ENCODE measurements at places on chromosomes 7 and 10.

GRCh38 chr7:5594616-5595544 lies 171.2 kb upstream of the TNRC18 start:
- no peak for DNase-seq

DNA sequence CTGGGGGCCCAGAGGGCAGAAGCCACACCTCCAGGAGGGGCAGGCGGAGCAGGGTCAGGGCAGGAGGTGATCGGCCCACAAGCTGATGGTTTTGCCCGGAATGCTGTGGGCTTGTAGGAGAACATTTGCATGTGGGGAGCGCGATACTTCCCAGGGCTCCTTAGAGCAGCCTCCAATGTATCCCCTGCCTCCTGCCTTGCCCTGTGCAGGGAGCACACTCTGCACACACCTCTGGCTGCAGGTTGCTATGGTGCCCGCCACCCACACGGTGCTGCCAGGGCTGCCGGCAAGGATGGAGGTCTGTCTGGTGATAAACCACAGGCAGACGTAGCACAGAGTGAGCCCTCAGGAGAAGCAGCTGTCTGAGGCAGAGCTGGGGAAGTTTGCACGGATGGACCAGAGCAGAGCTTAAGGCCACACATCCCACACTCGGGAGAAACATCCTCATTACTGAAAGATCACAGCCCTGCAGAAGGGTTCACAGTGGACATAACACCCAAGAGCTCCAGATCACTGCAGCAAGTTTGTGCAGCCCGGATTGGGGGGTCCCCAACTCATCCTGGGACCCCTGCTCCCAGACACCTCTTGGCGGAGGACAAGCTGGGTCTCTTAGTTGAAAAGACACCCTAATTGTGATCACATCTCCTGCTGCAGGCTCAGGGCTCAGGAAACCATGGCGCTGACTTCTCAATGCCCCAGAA lies 41.8 kb downstream of the VIPR2 start:
- no peak for DNase-seq

DNA sequence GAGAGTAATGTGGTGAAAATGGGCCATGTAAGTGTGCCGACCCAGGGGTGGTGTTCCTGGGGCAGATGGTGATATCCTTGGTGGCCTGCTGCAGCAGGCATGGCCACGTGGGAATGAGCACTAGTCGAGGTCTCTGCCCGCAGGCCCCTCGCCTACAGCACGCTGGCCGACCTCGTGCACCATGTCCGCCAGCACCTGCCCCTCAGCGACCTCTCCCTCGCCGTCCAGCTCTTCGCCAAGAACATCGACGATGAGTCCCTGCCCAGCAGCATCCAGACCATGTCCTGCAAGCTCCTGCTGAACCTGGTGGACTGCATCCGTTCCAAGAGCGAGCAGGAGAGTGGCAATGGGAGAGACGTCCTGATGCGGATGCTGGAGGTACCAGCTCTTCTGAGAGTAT lies 30.3 kb downstream of the TRRAP start:
- no peak for DNase-seq

DNA sequence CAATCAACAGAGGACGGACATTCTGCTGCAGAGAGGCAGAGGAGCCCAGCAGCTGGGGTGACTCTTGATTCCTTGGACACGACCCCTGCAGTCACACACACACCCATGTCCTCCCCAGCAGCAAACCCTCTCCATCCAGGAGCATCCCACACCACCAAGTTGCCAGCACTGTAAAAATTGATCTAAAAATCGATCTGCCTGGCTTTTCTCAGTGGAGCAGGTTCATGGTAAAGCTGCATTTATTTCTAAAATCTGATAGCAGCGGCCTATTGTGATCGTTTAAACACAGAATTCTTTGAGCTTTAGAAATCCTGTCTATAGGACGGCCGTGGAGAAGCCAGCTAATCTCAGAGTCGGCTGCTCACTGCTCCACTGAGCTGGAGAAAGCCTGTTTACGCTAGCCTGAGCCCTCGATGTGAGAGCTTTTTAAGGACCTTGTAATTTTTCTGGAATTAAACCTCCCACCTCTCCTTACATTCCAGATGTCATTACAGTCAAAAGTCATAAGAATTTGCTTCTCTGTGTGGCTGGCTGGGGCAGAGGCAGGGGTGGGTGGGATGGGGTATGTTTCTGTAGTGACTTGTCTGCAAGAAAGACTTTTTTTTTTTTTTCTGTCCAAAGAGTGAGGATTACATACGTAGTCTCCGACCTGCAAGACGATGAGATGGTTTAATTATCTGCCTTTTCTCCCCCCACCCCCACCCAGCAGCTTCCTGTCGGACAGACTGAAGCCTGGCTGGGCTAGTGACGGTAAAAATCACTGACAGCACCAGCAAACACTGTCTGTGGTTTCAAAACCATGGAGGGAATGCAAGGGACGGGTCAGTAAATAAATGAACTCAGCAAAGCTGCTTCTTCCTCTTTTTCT lies 31.6 kb downstream of the TRIM8 start:
- no peak for DNase-seq

DNA sequence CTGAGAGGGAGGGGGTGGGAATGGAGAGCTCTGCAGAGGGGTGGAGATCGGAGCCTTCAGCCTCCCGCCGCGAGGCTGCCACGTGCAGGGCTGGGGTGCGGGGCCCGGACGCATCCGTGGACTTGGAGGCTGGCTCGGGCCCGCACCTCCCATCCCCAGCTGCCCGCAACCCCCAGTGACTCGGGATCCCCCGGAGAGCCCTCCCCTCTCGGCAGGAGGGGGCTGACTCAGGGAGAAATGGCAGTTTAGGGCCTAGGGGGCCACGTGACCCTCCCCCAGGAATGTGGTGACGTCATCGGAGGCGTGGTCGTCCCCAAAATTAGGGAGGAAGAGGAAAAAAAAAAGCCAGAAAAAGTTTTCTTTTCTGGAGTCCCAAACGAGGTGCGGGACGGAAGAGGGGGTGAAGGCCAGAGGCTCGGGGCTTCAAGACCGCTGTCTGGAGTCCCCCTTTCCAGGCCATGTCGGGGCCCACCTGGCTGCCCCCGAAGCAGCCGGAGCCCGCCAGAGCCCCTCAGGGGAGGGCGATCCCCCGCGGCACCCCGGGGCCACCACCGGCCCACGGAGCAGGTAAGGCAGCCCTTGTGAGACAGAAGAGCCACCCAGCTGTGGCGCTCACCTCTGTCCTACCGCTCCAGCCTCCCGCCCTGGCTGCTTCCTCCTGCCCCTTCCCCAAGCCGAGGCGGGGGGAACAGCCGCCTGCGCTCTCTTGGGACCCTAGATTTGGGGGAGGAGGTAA lies at the start of gene TRIP6:
Gene TRIP6 (plus strand): TSS at position 348 of the 736 bp plus-strand sequence. CDS start 111 bp downstream, at position 459.
- DNase-seq: no peak

- DNase-seq: no peak
Measured at GRCh38 chr10:79335470-79336235, 11.6 kb upstream of the PPIF start.

DNA sequence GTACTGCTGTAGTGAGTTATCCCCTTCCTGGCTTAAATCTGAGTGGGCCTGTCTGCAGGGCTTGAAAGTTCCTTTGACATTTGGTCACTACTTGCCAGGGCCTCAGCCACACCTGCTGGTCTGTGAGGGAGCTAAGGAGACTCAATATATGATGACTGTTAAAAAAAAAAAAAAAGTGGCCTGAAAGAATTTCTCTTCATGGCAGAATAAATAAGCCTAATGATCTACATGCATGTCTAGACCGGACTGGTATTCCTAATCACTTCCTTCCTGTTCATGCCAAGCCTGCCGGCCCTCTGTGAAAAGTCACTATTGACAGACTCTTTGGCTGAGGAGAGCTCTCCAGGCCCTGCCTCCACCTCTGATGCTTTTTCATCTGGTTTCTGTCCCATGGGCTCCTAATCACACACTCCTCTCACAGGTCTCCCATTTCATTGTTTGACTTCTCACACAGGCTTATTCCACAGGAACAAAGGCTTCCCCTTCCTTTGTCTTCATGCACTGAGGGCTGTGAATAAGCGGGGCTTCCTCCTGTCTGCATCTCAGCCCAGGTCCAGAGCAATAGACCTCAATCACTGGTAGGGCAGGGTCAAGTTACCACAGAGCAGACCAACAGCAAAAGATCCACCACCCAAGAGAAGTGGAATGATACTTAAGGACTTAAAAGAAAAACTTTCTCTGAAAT lies 99.1 kb upstream of the SEC61G start:
- no peak for DNase-seq

GRCh38 chr10:125629758-125630376 lies 53.1 kb downstream of the TEX36 start:
- peak; percentile 40 for DNase-seq

GRCh38 chr7:65475734-65476319 lies 102.2 kb downstream of the ZNF92 start:
- DNase-seq: no peak

DNA sequence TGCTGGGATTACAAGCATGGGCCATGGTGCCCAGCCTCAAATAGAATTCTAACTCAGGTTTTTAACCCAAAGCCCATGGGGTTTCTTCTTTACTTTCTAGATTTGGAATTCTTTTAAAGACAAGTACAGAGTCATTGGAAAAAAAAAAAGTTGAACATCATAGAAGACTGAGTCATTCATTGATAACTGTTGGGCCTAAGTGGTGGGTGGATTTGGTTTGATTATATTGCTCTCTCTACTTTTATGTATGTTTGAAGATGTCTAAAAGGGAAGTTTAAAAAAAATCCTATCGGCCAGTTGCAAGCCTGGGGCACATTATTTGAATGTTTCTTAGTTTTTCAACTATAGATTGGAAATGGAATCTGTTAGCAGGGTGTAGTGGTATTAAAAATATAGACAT lies 49.7 kb downstream of the INPP5F start:
- no peak for DNase-seq

DNA sequence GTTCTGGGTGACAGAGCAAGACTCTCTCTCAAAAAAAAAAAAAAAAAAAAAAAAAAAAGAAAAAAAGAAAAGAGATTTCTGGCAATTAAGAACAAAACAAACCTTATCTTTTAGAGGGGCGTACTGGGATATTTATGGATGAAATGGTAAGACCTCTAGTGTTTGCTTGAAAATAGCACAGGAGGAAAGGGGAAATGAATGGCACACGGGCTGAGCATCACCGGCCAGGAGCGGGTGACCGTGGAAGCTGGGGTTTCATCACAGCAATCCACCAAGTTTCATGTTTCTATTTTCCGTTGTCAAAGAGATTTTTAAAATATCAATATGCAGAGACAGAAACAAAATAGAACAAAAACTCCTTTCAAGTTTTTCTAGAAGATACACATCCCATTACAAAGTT lies 105.6 kb downstream of the SVIL start:
- DNase-seq: no peak

- no peak for DNase-seq
Measured at GRCh38 chr10:100146398-100146797, 39.4 kb downstream of the ERLIN1 start.

DNA sequence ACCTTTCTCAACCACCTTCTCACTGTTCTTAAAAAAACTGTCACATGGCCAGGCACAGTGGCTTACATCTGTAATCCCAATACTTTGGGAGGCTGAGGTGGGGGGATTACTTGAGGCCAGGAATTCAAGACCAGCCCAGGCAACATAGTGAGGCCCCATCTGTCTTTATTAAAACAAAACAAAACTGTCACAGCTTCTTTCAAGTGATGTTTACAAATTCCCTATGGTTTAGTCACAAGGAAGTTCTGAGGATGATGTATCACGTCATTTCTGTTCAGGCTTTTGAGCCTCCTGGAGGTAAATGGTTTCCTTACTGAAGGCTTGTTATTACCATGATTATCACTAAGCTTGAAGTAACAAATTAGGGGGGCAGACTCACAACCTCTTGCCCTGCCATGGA lies 186.2 kb downstream of the CFTR start:
- DNase-seq: no peak

- DNase-seq: no peak
Measured at GRCh38 chr7:13032576-13032975, 345.1 kb downstream of the ARL4A start.

- DNase-seq: peak; percentile 92
Measured at GRCh38 chr7:6205971-6206660, 66.3 kb downstream of the CYTH3 start.

DNA sequence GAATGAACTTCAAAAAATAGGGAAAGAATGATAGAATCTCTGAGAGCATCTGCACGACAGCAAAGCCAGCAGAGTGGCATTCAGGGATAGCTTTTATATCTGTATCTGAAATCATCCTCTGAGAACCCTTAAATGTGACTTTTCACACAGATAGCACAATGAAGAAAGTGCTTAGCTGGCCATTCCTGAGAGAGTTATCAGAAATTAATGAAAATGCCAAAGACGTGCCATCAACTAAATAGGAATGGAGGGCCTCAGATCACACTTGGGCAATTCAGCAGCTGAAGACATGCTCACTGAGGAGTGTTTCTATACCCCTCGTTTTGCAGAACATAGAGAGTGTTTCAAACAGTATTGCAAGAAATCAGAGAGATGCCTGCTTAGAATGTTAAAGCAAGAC lies 51.6 kb downstream of the AKR1B1 start:
- DNase-seq: no peak

- no peak for DNase-seq
Measured at GRCh38 chr10:133403784-133404183, 9.8 kb downstream of the MTG1 start.

Data from SK-N-DZ (cell line).